Activated CD8-positive, alpha-beta memory T cell treated with anti-CD3 and anti-CD28 coated beads, Interleukin-2, amount 10 ng/mL, durations not matched to agents 7 days and 5 days (primary cell): ENCODE measurements at places on chromosomes 16 and 17. TPM values are rescaled to one million over a fixed set of nuclear protein-coding genes. Genes with fewer than 3 reads are reported as not detected.

DNA sequence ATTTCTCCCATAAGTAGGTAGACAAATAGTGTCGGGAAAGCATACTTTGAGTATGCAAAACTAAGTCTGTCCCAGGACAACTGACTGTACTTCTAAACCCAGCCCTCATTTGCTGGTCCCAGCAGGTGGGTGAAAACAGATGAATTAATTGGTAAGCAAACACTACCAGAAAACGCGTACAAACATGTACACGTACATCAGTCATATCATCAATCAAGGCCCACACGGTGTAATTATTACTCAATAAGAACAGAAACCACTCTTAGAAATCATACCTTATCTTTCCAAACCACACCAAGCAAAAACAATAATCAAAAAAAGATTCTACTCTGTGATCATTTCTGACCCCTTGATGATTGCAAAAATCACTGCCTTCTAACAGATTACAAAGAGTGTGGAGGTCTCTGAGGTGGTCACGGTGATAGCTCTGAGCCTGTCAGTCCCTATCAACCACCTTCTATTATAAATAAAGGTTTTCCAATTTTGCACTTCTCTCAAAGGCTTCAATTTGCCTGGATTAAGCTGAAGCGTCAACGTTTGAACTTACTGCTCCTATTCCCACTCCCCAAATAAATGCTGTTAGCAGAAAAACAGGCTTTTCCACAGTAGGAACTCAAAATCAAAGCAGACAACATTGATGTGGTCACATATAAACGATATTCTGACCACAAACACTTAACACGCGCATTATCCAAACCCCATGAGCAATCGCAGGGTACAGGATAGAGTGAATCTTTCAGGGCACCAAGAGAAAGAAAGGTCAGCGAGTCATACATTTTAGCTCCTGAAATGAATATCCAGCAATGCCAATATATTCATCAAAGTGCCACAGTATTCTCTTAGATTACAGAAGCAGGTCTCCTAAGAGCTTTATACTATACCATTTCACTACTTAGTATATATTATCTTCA is 211.9 kb downstream of the STX8 start:
- peaks cover 3% of the 10 kb centered on the region for H3K4me1 ChIP-seq
- H3K27me3 ChIP-seq, result no peaks in the 10 kb centered on the region
- H3K4me3 ChIP-seq, result no peak overlapping the region
- H3K36me3 ChIP-seq, result no peaks in the 10 kb centered on the region
- DNase-seq, result no peak
- H3K27ac ChIP-seq, result no peak overlapping the region

Gene DPEP3
- not detected for total RNA-seq

DNA sequence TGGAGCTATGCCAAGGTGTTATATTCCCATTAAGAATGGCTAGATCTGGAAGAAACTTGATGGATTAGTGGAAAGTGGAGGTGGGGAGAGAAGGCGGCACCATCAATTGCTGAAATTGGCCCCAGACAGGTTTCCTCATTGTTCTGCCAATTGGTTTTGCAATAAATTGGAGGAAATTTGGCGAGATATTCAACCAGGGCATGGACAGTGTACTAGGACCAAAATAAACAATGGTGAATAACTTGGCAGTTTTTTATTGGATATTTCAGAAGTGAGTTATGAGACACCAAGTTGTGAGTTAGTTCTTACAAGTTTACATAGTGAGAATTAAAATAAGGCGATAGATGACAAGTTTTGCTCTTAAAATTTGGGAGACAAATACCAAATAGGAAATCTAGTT is 41.1 kb upstream of the SOX9 start:
- H3K27ac ChIP-seq, result no peak overlapping the region
- H3K27me3 ChIP-seq, result no peaks in the 10 kb centered on the region
- no peak for DNase-seq
- H3K36me3 ChIP-seq, result no peaks in the 10 kb centered on the region
- H3K4me1 ChIP-seq, result no peaks in the 10 kb centered on the region

Gene CD300A
- 15.8 TPM for total RNA-seq

- no peak overlapping the region for H3K4me3 ChIP-seq
- no peaks in the 10 kb centered on the region for H3K4me1 ChIP-seq
- no peaks in the 10 kb centered on the region for H3K36me3 ChIP-seq
- H3K27ac ChIP-seq, result no peak overlapping the region
- no peaks in the 10 kb centered on the region for H3K27me3 ChIP-seq
Observed at GRCh38 chr16:82563401-82563800, 63.4 kb upstream of the CDH13 start.

Gene CDK3
- total RNA-seq, result 6.3 TPM

DNA sequence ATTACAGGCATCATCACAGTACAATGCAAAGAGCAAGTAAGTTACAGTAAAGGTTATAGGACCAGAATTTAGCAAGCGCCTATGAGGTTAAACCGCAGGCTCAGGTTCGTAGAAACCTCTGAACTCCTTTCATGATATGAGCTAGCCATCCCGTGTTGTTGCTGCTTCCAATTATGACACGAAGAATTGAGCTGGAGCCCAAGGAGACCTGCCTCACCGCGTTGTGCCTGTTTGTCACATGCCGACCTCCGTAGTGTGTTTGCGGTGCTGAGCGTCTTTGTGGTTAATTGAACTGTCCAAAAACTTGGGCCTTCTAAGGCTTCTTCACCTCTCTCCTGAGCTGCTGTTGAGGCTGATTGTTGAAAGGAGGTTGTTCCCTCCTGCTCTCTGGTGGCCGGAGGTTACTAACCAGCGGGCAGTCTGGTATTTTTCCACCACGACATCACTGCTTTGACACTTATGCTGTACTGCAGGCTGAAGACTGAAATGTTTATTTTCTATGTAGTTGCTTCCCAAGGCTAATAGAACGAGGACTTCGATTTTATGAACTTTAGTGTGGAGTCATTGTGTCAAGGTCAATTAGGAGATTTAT is 67.5 kb downstream of the SEC14L1 start:
- H3K27me3 ChIP-seq, result no peaks in the 10 kb centered on the region
- H3K36me3 ChIP-seq, result peaks cover 47% of the 10 kb centered on the region
- H3K4me3 ChIP-seq, result no peak overlapping the region
- H3K27ac ChIP-seq, result no peak overlapping the region
- H3K4me1 ChIP-seq, result peaks cover 1% of the 10 kb centered on the region
